KBM-7 (cell line): ENCODE measurements at places on chromosomes 1 and 21.
A peak's percentile ranks its signal among the peaks of the same experiment; 100 is the strongest.

DNA sequence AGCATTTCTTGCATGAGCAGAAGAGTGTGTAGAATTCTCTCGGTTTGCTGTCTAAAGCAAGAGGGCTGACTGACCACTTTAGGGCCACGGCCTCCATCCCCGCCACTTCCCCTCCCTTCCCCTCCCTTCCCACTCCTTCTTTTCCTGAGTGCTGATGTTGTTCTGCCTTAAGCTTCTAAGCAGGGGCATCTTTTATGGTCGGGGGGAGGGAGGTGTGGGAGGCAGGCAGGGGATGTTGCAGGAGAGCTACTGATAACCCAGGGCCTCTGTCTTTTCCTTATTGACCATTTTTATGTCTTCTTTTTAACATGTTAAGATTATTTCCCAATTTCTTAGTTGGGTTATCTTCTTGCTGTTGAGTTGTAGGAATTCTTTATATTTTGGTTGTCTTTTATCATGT lies 15.1 kb downstream of the USP25 start:
- DNase-seq: no peak

GRCh38 chr21:41210426-41211059 lies 42.6 kb downstream of the BACE2 start:
- DNase-seq: no peak

GRCh38 chr1:147579934-147580537 lies 38.7 kb downstream of the BCL9 start:
- peak; percentile 68 for DNase-seq

- DNase-seq: no peak
These were observed 69.3 kb downstream of the GLIS1 start for GRCh38 chr1:53669621-53670191.

- DNase-seq: no peak
These were observed 456 bp downstream of the PTPN14 start for GRCh38 chr1:214550857-214551435.

DNA sequence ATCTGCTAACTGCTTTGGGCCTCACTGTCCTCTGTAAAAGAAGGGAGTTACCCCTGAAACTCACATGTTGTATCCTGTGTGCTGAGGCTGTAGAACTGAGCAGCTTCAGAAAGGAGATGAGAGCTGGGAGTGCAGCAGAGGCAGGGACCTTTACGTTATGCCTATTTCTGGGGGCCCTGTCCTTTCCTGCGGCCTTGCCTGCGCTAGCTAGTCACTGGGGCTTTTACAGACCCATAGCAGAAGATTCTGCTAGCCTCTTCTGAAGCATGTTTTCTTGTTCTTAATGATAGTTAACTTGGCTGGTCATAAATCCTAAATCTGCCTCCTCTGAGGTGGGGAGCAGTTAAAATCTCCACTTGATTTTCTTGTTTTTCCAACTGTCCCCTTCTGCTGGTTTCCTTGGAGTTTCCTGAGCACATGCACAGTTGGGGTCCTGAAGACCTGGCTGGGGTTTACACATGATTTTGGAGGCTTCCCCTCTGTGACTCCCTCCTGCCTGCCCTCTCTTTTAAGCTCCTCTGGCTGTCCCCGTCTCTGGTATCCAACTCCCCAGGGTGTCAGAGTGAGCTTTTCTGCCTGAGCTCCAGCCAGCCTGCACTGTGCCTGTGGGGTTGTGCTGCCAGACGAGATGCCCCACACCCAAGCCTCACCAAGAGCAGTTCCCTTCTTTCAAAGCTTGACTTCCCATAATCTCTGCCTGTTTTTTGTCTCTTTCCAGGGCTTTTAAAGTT lies 76.6 kb downstream of the NOS1AP start:
- DNase-seq: no peak

DNA sequence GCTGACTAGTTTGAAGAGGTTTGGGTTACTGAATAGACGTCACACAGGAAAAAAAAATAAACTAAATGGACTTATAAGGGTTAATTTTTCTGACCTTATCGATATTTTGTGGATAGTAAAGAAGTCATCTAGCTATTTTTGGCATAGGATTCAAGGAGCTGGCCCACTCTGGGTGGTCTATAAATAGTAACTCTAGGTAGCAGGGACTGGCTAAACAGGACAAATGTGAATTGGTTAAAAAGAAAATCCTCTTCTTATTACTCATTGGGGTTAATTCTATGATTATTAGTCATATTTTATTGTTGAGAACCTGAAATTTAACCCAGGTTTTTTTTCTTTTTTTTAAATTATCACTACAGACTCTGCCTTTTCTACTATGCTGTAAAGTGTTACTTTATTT lies 61.7 kb downstream of the ATF6 start:
- DNase-seq: no peak

- DNase-seq: no peak
These were observed 11.7 kb downstream of the SOD1 start for GRCh38 chr21:31671146-31671716.

DNA sequence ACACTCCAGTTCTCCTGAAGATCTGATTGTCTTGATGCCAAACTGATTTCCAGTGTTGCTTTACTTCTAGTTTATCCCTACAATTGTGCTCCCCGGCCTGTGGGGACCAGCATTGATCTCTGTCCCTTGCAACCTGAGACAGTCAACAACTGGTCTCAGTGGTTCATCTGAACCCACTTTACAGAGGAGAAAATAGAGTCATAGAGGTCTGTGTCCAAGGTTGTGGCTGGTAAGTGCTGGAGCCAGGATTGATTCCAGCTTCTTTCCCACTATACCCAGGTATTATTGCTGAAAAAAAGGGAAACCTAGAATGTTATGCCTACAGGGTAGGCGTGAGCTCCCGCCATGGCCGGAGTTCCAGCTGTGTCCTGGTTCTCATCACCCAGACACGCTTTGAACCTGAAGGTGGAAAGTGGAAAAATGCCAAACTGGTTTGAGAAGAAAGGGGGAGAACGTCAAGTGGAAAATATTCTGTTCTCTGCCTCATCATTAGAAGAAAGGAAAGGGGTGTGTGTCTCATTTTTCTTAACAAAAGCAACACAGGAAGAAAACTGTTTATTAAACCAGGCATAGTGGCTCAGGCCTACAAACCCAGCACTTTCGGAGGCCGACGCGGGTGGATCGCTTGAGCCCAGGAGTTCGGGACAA lies 60.7 kb upstream of the ITPKB start:
- DNase-seq: no peak

- peak; percentile 60 for DNase-seq
These were observed 5.3 kb downstream of the CREG1 start for GRCh38 chr1:167548059-167548932.

- DNase-seq: no peak
These were observed 2010.5 kb downstream of the NCAM2 start for GRCh38 chr21:23008601-23009202.

- no peak for DNase-seq
These were observed 68.5 kb upstream of the ZBTB18 start for GRCh38 chr1:243982447-243983018.

GRCh38 chr1:9292361-9293240 lies at the start of gene SPSB1:
TSS of gene SPSB1 (plus strand) at chr1:9292894. CDS start at chr1:9355892, 62,998 bp downstream.
- DNase-seq: peak; percentile 87

DNA sequence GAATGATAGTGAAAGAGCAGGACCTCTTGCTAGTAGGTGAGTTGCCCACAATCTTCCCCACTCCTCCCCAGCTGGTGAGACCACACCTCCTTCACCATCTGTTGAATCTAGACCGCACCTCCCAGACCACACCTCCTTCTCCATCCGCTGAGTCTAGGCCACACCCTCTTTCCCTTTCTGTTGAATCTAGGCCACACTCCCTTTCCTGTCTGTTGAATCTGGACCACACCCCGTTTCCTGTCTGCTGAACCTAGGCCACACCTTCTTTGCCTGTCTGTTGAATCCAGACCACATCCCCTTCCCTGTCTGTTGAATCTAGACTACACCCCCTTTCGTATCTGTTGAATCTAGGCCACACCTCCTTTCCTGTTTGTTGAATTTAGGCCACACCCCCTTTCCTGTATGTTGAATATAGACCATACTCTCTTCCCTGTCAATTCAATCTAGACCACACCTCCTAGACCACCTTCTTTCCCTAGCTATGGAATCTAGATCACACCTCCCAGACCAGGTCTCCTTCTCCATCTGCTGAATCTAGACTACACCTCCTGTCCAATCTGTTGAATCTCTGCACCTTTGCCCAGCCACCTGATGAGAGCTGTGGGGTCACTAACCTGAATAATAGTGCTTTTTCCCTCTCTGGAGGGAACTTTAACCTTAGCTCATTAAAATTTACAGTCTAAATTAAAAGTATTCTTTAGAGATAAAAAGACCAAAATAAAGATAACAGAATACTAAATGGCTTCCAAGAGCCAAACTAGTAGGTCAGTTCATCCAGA lies 116.3 kb downstream of the DAB1 start:
- DNase-seq: peak; percentile 82

DNA sequence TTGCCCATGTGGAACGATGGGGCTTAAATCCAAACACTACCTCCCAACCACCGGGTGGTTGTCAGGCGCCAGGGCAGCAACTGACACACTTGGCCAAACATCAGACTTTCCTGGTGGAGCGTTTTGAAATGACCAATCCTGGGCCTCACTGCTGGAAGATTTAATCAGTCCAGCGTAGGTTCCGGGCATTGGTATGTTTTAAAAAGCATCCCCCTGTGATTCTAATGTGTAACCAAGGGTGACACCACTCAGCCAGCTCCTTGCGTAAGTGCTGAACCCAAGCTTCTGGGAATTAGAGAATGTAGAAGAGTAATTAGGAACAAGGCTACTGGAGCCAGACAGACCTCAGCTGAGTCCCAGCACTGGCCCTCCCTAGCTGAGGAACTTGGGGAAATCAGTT lies 44.8 kb upstream of the KAZN start:
- no peak for DNase-seq

DNA sequence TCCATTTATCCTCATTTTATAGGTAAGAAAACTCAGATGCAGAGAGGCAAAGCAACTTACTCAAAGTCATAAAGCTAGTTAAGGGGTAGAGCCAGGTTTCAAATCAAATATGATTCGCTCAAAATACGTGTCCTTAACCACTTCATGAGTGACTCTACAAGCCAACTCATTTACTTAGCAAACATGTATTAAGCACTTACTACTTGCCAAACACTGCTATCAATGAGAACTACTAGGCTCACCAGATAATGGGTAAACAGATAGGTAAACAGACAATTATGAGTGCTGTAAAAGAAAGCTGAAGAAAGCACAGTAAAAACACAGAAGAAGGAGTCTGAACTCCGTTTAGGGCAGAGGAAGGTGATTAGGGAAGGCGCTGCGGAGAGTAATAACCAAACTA lies 65.9 kb downstream of the WDR64 start:
- DNase-seq: no peak

- DNase-seq: no peak
These were observed 103.3 kb upstream of the KCND3 start for GRCh38 chr1:112092656-112093371.

- DNase-seq: no peak
These were observed 55.9 kb downstream of the C1orf87 start for GRCh38 chr1:60017508-60018205.

GRCh38 chr1:71364236-71364635 lies 283.4 kb upstream of the ZRANB2 start:
- no peak for DNase-seq

DNA sequence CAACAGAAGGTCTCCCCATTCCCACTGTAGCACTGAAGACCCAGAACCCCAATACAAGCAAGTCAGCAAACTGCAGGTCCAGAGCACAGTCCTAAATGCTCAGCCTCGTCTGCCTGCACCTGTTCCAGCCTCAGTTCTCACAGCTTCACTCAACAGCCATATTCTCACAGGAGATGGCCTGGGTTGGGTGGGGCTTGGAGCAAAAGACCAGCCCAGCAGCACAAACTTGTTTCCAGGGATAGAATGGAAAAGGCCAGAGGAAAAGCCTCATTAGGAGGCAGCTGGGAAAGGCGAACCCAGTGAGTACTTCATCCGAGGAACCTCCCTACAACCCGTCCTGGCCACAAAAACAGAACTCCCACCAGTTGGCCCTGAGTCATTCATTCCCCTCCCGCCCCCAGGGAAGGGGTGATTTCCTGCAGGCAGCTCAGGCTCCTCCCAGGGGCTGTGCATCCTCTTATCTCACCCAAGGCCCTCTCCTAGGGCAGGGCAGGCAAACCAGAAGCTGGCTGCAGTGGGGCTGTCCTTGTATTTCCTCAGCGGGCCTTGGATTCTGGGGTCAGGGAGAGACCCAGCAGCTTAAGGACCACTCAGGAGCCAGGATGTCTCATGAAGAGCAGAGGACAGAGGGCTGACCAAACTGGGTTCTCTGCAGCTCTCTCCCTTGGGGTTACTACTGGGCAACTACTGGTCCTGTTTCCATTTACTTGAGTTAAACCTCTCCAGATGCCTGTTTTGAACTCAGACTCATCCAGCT lies 7.4 kb upstream of the MPL start:
- DNase-seq: peak; percentile 89

DNA sequence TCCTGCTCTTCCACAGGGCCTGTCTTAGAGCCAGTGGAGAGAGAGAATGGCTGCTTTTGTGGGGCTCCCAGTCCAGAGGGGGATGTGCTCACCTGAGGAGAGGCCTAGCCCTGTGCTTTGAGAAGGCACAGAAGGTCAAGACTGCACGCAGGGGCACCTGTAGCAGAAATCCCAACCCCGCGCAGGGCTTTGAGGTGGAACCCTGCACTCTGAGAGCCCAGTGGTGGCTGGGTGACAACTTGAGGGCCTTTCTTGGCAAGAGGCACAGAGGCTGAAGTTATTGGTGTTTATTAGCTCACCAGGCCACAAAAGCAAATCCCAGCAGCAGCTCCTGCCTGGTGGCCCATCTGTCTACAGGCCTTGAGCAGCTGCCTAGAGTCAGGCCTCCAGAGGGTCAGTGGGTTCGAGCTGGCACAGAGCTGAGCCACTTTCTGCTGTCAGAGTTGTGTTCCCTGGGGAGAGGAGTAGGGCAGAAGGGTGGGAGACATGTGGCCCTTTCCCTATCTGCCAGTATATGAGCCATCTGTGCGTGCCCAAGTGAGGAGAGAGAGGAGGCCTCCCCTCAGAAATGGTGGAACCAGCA lies 31.4 kb downstream of the SZRD1 start:
- no peak for DNase-seq

DNA sequence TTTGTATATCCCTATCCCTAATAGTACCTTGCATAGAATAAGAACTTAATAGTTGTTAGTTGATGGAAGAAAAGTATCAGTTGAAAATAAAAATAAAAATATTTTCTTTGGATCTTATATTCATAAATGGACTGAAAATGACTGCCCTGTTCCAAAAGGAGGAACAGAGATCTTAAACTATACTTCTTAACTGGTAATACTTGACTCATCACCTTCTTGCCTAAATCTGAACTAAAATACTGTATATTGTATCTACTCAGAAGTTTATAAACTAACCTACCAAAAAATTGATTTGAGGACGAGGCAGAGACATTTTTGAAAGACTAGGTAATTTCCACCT lies 178.8 kb downstream of the SYT2 start:
- DNase-seq: no peak

- peak; percentile 7 for DNase-seq
These were observed 172.8 kb upstream of the TMEM51 start for GRCh38 chr1:14980621-14981218.

- DNase-seq: no peak
These were observed at the start of gene NCMAP for GRCh38 chr1:24555591-24556413. TSS of gene NCMAP (plus strand) at chr1:24556087. CDS start at chr1:24595431, 39,344 bp downstream.

DNA sequence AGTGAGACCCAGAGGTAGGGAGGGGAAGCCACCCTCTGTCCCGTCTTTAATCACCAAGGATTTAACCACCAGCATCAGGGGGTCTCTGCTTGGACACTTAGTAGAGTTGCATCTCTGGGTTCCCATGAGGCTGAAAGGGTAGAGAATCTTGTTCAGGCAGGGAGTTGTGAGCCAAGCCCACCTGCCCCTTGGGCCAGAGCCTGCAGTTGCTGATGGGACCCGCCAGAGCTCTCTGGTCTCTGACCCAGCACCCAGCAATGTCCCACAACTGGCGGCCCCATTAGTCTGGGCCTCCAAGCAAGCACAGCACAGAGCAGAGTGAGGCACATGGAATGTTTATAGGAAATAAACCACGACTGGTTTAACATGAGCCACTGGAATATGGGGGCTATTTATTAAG lies 166.3 kb downstream of the TRIM33 start:
- no peak for DNase-seq
